ENCODE measurements at places on chromosomes 13 and 19.

- no peak for DNase-seq
Measured at GRCh38 chr13:113403255-113404104, 39.5 kb upstream of the GRTP1 start.

- no peak for DNase-seq
Measured at GRCh38 chr19:52992109-52993004, 21.4 kb upstream of the ERVV-1 start.

DNA sequence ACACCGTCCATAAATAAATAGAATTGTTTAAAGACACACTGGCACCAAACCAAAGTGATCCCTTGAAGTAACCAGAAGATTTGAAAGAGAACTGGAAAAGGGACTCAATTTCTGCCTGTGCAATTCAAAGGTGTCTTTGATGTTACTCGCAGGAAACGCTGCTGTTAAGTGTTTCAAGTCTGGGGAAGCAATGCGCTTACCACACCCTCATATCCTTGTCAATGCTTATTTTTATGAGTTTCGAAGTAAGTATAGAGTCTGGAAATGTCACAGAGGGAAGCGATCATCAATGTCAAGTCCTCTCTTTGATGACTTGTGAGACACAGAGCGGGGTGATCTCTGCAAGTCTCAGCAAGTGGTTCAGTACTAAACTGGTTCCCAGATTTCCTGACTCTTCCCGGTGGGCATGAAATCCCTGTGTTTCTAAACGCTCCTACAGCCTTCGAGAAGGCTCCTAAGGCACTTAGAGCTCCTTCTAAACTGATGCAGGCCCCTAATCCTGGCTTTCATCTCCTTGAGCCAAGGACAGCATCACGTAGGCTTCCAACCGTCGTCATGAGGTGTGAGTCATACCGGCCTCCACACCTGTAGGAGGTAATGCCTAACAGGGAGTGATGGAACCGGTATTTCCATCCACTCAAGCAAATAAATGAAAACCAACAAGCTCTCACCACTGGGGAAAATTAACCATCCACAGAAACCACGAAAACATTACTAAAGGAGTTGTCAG lies 22.8 kb downstream of the SYDE1 start:
- no peak for DNase-seq

DNA sequence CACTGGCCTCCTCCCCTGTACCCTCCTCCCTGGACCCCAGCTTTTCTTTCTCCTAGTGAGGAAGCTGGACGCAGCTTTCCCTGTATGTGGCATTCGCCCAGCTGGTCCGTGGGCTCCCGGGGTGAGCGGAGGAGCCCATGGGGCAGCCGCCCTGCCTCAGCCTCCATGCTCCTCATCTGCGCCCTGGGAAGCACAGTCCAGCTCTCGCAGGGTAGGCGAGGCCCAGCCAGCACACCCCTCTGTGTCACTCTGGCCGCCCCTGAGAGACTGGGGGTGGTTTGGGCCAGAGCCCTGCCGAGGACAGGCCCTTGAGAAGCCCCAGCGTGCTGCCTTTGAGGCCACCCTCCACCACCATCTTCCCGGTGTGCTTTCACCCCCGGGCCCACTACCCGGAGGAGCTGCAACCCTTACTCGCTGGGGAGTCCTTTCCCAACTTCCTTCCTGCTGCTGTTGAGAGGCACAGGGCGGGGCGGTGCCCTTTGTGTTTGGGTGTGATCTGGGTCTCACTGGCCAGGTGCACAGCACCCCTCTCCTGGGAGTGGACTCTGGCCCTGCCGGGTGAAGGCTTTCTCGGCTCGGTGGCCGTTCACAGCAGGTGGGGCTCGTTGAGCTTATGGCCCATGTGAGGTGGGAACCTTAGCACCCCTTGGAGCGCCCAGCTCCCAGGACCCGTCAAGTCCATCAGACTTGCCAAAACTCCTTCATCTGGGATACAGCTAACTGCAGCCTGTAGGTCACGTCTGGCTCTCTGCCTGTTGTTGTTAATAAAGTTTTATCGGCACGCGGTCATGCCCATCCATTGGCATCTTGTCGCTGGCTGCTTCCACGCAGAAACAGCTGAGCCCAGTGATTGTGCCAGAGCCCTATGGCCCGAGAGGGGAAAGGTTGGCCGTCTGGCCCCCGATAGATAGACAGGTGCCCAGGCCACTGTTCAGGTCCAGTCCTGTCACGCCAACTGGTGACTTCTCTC lies 3.2 kb downstream of the NCLN start:
- DNase-seq = no peak

DNA sequence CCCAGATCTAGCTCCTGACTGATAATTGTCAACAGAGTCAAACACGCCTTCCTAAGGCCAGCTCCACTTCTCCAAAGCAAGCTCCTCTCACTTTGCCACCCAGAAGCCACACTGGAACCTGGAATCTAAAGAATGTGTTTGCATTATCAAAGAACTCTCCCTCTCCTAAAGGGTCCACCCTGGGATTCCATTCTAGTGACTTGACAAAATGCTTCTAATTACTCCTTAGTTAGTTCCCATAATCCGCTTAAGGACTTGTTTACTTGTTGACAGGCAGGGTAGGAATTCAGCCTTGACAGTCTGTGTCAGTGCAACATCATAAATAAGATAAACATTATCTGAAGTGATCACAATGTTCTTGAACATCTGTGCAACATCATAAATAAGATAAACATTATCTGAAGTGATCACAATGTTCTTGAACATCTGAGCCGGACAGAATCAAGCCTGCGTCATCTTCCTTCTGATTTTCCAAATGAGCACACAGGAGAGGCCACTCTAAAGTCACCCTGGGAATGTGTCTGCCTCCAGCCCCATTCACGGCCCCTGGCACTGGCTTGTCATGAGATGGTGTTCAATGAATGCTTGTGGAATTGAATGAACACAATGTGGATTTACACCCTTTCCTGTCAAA lies 512.1 kb downstream of the IRS2 start:
- DNase-seq = no peak
